Myocyte (in vitro differentiated cells): ENCODE measurements at places on chromosomes 1 and 21. TPM values are rescaled to one million over a fixed set of nuclear protein-coding genes. Genes with fewer than 3 reads are reported as not detected.

DNA sequence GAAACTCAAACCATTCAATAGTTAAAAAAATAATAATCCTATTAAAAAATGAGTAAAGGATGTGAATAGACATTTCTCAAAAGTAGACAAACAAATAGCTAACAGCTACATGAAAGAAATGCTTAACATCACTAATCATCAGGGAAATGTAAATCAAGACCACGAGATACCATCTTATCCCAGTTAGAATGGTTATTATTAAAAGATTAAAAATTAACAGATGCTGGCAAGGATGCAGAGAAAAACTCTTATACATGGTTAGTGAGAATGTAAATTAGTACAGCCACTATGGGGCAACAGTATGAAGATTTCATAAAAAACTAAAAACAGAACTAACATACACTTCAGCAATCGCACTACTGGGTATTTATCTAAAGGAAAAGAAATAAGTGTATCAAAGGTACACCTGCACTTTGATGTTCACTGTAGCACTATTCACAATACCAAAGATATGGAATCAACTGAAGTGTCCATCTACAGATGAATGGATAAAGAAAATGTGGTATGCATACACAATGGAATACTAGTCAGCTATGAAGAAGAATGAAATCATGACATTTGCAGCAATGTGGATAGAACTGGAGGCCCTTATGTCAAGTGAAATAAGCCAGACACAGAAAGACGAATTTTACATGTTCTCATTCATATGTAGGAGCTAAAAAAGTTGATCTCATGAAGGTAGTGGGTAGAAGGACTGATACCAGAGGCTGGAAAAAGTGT lies 117.9 kb downstream of the ACBD6 start:
- no peak for DNase-seq

Gene PSMA5
- total RNA-seq = 58.4 and 72.8 TPM in 2 replicates

- DNase-seq = no peak
Measured at GRCh38 chr1:108142773-108143394, 57.3 kb downstream of the SLC25A24 start.

DNA sequence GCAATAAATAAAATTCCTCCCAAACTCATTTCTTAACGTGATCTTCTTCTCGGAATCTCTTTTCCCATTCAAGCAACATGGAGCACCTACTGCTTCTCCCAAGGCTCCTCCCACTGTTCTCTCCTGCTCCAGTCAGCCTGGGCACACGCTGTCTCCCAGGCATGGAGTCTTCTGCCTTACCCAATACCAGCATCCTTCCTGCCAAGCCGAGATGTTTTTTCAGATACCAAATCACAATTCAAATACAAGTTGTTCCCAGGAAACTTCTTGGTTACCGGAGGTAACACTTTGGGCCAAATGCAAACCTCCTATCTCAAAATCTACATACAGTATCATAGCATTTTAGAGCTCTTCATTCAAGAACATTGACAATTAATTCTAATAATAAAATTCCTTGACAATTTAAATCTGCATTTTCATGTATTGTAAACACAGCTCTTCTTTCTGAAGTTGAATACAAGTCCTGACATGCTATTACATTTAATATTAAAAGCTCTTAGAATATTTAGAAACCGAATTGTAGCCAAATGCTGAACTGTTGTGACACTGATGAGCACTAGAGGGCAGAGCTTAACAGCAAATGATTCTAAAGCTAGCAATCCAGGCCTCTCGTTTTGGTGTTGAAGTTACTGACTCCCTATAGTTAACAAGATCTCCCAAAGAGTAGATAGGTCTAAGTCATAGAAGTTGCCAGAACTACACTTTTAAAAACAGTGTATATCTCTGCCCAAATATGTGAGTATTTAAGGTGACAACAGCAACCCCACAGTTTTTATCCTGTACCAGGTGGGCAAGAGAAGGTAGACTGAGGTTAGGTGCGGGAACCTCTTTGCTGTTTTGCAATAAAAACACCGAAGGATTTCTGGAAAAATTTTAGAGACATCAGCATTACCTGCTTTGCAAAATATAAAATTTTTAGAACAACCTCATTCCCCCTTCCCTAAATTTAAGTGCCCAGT lies 52.3 kb downstream of the BCAR3 start:
- peak; percentile 82 for DNase-seq

DNA sequence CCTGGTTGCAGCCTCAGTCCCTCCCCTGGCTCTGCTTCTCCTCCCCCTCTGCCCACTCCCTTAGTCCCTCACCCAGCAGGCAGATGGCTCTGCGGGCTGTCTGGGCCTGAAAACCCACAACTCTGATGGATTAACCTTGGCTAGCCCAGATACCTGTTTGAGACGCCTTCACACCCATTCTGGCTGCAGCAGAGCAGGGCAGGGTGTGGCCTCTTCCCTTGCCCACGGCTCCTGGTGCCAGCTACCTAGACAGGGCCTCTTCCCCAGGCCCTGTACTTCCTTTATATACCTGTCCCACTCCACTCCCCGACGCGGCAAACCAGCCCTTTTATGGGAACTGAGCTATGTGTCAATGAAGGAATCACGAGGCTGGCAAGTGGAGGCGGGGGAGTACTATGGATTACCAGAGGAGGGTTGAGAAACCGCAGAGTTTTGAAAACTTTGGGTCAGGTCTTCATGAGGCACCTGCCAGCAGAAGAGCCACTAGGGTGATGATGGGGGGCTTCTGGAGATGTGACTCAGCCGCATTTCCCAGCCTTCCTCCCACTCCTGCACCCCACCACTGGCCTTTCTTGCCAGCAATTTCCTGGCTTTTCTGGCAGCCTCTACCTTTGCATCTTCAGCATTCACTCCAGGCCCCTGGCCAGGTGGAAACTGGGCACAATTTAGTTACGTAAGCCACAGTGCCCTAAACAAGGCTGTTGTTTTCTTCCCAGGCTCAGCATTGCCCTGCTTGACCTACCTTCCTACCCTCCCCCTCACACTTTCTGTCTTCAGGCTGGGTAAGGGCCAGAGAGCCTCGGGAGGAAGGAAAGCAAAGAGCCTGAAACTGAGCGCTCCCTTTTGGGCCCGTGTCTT lies at the start of gene CHI3L1:
Gene CHI3L1, minus strand, starts transcription at position 259 of the 858 bp plus-strand sequence. Its CDS starts 81 bp downstream, at position 178.
- no peak for DNase-seq

GRCh38 chr1:6512245-6512907 lies 20.9 kb upstream of the PLEKHG5 start:
- peak; percentile 96 for DNase-seq

GRCh38 chr21:32020564-32020963 lies 147.7 kb downstream of the HUNK start:
- DNase-seq = no peak

DNA sequence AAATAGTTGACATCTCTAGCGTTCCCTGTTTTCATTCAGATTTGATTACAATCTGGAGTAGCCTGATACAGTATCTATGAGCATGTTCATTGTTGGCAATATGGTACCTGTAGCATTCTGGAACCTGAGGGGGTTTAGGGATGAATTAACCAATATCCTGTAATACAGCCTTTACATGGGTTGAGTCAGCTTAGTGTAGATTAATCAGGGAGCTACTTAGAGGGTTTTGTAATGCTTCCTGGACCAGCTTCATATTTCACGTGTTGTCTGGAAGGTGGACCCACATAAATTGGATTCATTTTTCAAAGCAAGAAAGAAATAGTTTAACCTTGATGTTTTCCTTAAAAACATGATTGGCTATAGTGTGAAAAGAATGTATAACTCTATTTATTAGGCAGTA lies 3.6 kb downstream of the OTUD3 start:
- no peak for DNase-seq

Gene RNU1-4
- total RNA-seq = not detected in 2 replicates

Gene VCAM1
- 5.7 and 9.3 TPM in 2 replicates for total RNA-seq

- DNase-seq = peak; percentile 100
Measured at GRCh38 chr1:235067396-235068157, 61.1 kb downstream of the TOMM20 start.

Gene CD101
- 0.10 and 0.11 TPM in 2 replicates for total RNA-seq

Gene CD2
- total RNA-seq = not detected in 2 replicates

- peak; percentile 2 for DNase-seq
Measured at GRCh38 chr1:242629396-242629795, 104.9 kb upstream of the PLD5 start.

GRCh38 chr1:208033236-208033635 lies 122.3 kb upstream of the CD34 start:
- no peak for DNase-seq

Gene RWDD3
- total RNA-seq = 15.2 and 15.7 TPM in 2 replicates

- peak; percentile 86 for DNase-seq
Measured at GRCh38 chr1:155983191-155984024, 5.1 kb upstream of the ARHGEF2 start.

GRCh38 chr1:66464351-66464750 lies 69.6 kb upstream of the SGIP1 start:
- DNase-seq = peak; percentile 18

Gene POGZ
- 29.4 and 33.7 TPM in 2 replicates for total RNA-seq

- no peak for DNase-seq
Measured at GRCh38 chr1:64967381-64967780, 1.0 kb upstream of the JAK1 start.

GRCh38 chr1:3192825-3193224 lies 123.8 kb downstream of the PRDM16 start:
- no peak for DNase-seq

DNA sequence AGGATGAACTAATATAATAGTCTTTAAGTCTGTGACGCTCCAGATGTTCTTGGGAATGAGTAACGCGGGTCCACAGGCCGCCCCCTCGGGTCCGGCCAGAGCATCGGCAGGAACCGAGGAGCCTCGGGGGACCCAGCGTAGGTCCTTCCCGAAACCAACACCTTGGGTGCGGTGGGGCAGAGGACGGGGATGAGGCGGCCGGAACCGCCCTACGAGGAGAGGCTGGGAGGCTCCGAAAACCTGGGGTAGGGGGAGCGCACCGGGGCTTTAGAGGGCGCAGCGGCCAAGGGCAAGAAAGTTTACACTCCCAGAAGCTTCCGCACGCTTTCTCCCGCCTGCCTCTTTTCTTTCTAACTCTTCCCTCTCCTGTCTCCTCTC lies 7.1 kb downstream of the DMRTA2 start:
- DNase-seq = no peak

Gene ARHGEF10L
- 43.0 and 49.4 TPM in 2 replicates for total RNA-seq

Gene MYBPHL
- total RNA-seq = 1.1 TPM in 1 of 2 replicates, not detected in the other

DNA sequence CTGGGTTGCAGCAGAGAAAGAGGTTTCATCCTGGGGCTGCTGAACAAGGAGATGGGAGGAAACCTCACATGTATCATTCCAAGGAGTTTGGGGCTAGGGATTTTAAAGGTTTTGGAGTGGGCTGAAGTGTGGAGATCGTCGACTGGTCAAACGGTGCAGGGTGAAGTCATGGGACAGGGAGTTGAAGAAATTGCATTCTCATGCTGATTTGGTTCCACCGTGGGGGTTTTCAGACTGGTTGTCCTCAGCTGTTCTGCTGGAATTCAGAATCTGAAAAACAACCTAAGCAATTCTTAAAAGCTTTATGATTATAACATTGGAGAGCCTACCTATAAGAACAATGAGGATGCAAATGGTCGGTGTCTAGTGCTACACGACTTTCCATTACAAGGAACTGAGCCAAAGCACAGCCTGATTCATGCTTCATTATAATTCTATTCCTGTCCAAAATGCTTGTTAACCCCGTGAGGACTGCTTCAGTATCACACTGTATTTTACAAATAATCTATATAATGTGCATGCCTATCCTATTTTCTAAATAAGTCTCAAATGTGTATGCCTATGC lies 242.7 kb downstream of the TM2D1 start:
- DNase-seq = peak; percentile 5

- no peak for DNase-seq
Measured at GRCh38 chr1:17669866-17670451, 85.2 kb upstream of the ACTL8 start.

Gene CYP4Z1
- total RNA-seq = not detected in 2 replicates

Gene LCE1E
- total RNA-seq = not detected in 2 replicates

Gene KCNE2
- 0.47 TPM in 1 of 2 replicates, not detected in the other for total RNA-seq

Gene TMPRSS3
- not detected in 2 replicates for total RNA-seq
